Fibroblast of upper back skin (primary cell): ENCODE measurements at places on chromosomes 7 and 10.

DNA sequence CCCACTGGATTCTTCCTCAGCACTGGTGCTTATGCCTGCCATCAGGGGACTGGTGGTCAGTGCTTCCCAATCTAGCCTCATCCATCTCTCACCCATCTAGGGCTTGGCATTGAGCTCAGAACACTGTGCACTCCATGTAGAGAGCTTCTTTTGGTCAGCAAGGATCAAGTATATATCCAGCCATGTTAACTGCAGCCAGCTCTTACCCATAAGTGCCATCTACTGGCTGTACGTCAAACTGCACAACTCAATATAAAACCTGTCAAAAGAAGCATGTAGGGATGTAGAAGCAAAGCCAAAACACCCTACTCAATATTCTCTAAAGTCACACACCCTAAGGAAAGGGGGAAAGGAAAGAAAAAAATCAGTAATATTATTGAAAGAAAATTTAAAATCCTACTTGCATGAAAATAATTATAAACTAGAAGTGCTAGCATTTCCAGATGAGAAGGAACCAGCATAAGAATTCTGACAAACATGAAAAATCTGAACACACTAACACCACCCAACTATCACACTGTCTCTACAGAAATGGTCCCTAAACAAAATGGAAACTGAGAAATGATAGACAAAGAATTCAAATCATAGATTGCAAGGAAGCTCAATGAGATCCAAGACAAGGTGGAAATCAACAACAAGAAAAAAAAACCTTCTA is 531.1 kb upstream of the STEAP1 start:
- DNase-seq: peak; percentile 28

DNA sequence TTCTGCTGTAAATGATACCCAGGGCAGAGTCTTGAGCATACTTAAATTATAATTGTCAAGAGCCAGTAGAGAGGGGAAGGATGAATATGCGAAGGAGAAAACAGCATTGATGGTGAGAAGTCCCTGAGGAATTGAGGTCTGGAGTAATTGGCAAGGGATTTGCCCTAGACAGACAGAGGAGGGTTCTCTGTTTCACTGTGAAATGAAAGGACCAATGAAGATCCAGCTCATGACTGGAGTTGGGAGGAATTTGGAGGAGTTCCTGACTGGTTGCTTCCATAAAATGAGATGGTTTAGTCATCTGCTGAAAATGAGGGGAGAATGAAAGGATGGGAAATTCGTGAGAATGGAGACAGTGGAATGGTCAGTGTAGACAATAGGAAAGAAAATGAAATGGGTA is 6.8 kb downstream of the PRPF18 start:
- peak; percentile 60 for DNase-seq

DNA sequence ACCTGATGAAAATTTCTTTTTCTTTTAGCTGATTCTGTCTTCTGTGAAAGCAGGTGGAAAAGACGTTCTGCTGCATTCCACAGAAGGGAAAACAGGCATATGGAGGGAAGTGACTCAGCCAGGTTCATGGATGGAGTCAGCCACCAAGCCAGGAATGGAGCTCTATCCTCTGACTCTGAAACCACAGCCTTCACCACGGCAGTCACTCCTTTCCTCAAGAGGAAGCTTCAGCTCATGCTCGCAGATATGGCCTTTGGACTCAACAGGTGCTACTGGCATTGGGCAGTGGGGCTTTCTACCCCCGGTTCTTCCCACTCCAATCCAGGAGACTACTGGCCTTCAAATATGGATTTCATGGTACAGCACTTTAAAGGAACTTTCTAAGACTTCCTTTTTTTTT is 11.5 kb upstream of the PLAU start:
- peak; percentile 93 for DNase-seq

DNA sequence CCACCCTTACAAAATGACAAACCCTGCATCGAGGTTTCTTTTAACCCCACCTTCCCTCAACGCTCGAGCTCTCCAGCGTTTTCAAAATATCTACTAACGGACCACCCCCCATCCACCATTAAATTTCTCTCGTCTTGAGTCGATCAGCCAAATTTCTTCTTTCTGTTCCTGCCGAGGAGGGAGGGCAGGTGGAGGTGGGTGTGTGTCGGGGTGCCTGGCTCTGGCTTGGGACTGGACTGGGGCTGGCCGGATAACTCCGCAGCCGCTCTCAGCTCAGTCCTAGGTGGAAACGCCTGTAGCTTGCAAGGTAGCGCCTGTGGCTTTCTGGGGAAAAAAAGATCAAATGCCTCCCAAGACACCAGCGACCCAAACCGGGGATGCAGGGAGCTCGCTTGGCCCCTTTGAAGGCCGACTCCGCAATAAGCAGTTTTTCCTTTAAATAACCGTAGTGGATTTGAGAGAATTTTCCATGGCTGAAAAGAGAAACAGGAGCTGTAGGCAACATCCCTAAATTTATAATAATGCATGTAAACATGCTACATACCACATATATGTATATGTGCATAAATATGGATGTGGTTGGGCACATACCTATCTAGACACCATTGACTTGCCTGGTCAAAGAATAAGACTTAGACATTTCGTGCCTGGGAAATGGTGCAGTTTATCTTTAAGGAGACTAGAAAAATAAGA is 1.9 kb upstream of the TMEM178B start:
- DNase-seq: no peak

GRCh38 chr10:113752553-113752952 is 1.1 kb downstream of the PLEKHS1 start:
- no peak for DNase-seq

GRCh38 chr7:50735333-50735732 is 47.4 kb downstream of the GRB10 start:
- DNase-seq: no peak

DNA sequence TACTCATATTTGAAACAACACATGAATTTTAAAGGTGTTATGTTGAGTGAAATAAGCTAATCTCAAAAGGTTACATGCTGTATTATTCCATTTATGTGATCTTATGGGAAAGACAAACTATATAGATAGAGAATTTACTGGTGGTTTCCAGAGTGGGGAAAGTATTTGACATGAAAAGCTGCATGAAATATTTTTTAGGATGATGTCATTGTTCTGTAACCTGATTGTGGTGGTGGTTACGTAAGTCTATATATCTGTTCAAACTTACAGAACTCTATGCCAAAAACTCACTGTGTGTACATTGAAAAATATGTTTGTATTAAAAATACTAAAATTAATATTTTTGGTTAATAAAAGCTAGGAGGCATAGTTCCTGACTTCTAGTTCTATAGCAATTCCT is 453.0 kb downstream of the SORCS3 start:
- DNase-seq: peak; percentile 41

- peak; percentile 47 for DNase-seq
These were observed 97.2 kb downstream of the JAZF1 start for GRCh38 chr7:28083164-28083997.

DNA sequence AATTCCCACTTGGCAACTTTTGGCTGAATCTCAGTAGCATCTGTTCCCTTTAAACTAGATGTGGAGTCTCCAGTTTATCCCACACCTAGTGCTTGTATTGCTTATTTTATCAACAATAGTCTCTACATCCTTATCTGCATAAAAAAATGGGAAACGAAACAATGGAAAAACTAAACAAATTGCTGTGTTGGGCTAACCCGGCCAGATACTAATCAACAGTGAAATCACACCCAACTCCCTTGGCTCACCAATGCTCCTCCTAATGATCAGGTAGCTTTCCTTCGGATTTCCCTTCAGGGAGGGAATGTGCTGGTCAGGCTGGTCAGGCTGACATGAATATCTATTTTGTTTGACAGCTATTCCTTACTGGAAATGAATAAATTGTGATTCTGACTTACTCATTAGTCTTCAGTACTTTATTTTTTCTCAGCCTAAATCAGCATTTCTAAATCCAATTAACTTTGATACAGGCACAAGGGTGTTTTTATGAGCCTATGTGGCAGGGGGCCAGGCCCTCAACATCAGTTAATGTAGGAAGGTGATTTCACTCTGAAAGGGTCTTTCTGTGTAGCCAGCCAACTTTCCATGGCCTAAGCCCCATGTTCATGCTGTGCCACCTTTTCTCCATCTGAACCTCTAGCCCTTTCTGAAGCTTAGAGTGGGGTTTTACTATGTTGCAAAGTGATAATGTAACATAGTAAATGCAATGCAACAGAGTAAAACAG is 170.5 kb upstream of the NPSR1 start:
- DNase-seq: no peak

DNA sequence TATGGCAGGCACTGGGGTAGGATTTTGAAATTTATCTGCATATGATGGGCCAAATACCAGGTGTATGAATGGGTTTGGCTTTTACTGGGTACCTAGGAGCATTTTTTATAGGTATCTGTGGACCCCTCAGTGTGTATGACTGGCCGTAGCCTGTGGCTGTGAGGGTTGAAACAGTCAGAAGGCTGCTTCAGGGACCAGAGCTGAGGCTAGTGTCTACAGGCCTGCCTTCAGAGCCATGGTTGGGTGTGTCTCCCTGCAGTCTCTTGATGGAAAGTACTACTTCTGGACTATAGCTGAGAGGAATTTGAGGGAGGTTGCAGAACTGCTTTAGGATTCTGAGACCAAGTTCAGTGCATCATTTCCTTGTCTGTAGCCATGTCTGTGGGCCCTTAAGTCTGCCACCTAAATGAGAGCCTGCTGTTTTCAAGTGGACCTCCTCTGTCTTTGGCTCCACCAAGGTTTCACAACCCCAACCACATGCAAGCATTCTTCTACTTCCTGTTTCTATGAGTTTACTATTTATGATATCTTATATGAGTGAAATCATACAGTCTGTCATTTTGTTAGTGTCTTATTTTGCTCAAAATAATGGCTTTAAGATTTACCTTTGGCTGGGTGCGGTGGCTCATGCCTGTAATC is 19.9 kb upstream of the ZNF138 start:
- no peak for DNase-seq

GRCh38 chr10:52108236-52108635 is 205.8 kb upstream of the DKK1 start:
- no peak for DNase-seq

- DNase-seq: no peak
These were observed 3.0 kb upstream of the TECPR1 start for GRCh38 chr7:98254951-98255610.

DNA sequence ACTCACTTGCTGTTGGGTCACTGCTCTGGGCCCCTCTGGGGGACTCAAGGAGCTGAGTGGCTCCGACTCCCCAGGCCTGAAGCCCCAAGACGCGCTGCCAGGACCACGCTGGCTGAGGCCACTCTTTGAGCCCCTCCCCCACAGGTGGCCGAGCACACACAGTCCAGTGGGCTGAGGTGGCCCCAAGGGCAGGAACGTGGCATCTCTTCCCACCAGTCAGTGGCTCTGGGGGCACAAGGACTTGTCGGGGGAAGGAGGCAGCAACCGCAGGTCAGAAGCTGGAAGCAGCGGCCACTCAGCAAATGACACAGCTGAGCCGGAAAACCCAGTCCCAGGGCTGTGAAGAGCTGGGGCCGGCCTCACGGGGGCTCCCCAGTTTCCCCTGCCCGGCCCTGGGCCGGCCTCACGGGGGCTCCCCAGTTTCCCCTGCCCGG is 24.1 kb downstream of the GRIFIN start:
- no peak for DNase-seq

GRCh38 chr7:26508481-26508880 is 216.8 kb downstream of the SNX10 start:
- DNase-seq: no peak

DNA sequence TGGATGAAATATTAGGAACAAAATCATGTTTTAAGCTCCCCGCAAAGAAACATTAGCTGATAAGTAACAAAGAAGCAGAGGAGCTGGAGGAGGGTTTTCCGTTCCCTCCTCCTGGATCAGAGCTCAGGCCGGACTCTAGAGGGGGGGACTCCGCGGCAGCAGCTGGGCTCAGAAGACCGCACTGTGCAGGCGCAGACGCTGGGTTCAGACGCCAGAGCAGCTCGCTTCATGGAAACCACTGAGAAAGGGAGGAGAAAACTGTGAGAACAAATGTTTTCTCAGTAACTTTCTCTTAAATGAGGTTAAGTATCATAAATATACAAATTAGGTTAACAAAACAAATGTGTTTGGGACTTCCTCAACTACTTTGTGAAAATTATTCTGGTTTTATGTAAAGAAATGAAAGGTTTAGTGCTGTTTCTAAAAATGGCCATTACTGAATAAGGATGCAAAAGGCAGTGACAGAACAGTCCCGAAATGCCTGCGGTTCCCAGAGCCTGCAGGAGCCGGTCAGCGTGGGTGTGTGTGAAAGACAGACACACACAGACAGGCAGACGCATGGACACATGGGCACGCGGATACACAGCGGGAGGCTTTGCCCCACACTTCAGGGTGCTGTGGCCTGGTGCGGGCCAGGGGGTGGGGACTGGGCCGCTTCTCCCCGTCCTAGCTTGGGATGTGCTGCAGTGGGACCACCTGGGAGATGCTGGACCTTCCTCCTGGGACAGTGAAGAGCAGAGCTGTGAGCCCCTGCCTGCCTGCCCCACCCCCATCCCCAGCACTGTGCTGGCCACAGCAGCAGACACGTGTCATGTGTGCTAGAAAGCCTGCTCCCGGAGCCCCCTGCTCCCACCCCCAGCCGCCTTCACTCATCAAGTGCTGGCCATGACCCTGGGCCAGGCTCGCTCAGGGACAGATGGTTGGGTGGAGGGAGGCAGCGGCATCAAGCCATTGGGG is 20.3 kb upstream of the ADGRA1 start:
- DNase-seq: no peak

DNA sequence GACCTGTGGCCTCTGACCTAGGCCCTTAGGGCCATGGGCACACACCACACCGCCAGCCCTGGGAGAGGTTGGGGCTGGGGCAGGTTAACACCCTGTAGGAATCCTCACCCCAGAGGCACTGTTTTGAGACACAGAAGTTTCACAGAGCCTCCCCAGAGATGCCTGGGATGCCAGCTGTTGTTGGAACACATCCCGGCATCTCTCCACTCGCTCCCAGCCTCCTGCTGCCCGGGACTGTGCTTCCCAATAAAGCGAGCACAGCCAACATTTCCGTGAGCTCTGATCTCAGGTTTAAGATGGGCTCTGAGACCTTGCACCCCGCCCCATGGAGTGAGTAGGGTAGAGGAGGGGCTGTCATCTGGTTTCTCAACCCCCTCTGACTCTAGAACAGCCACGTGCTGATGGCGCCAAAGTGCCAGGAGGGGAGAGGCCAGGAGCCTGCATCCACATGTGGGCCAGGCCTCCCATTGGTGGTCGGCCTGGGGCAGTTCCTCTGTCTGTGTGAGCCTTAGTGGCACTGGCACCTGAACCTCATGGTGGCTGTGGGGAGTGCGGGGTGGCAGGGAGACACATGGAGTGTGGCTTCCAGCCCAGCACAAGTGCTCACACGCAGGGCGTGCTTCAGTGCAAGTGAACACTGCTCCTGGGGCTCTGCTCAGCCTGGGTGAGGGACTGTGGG is 54.7 kb downstream of the RASGEF1A start:
- no peak for DNase-seq

GRCh38 chr7:1922071-1922869 is 252.2 kb downstream of the ELFN1 start:
- DNase-seq: peak; percentile 78

DNA sequence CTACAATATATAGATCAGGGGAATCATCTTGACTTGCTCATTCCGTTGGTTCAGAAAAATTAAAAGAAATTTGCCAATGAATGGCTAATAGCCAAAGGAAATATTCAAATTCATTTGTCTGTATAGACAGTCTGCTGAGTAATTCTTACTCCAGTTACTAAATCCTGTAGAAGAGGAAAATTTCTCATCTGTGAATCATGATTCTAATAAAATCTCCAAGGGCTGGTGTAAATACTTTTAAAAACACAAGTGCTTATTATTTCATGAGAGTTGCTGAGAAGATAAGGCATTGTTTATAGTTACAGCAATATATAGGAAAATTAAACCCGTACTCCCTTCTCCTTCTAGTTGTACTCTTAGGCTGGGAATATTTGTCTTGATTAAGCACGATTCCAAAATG is 53.0 kb downstream of the WNT2 start:
- peak; percentile 70 for DNase-seq

GRCh38 chr7:108875139-108875538 is 305.5 kb downstream of the DNAJB9 start:
- DNase-seq: peak; percentile 24
